ENCODE measurements at places on chromosomes 13 and 19. TPM values are rescaled to one million over a fixed set of nuclear protein-coding genes. Genes with fewer than 3 reads are reported as not detected.

Gene LGI4
- total RNA-seq, result 0.28 TPM

Gene NPAS1
- total RNA-seq, result 0.28 TPM

Gene ZNF805
- total RNA-seq, result 35.5 TPM

Gene WDR88
- not detected for total RNA-seq

Gene DIRAS1
- 2.7 TPM for total RNA-seq

Gene FFAR2
- not detected for total RNA-seq

Gene SYNE4
- 0.09 TPM for total RNA-seq

Gene DCLK1
- 1.8 TPM for total RNA-seq

Gene ZNF888
- total RNA-seq, result 3.7 TPM

Gene FAM83E
- total RNA-seq, result 0.46 TPM

Gene ZBTB32
- total RNA-seq, result not detected

Gene KIR3DL1
- total RNA-seq, result not detected

Gene FCER2
- total RNA-seq, result not detected
